Chondrocyte (in vitro differentiated cells): ENCODE measurements at places on chromosomes 12 and 14. TPM values are rescaled to one million over a fixed set of nuclear protein-coding genes. Genes with fewer than 3 reads are reported as not detected.

- no peak for DNase-seq
These were observed 23.4 kb upstream of the PRPF39 start for GRCh38 chr14:45060551-45060950.

- no peak for DNase-seq
These were observed 126.6 kb downstream of the ZFP36L1 start for GRCh38 chr14:68666236-68666635.

DNA sequence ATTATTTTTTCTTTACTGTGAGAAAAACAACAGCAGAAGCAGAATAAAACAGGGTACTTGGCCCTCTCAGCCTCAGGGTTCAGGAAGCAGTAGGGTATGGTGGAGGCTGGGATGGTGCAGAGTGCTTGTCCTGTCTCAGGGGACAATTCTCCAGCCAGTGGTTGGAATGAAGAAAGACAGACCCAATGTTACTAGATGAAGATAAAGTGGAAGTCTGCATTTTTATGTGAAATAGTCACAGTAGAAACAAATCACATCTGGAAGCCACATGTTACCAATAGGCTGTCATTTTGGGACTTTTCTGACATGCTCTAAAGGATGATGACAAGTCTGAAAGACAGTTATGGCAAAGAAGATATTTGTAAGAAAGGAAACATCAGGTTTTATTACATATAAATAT, 32.3 kb downstream of the PROX2 start:
- no peak for DNase-seq

DNA sequence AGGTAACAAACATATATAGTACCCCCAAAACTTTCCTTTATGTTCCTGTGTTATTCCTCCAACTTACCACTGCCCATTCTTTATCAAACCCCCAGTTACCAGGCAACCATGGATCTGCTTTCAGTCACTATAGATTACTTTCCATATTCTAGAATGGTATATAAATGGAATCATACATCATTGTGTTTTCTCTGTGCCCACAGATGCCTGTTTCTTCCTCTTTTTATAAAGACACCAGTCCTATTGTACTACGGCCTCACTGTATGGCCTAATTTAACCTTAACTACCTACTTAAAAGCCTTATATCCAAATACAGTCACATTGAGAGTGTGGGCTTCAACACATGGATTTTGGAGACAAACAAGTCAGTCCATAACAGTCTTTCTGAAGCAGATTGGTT, 2.6 kb downstream of the TAS2R14 start:
- no peak for DNase-seq

GRCh38 chr12:120225852-120226640, 25.1 kb upstream of the RPLP0 start:
- no peak for DNase-seq

DNA sequence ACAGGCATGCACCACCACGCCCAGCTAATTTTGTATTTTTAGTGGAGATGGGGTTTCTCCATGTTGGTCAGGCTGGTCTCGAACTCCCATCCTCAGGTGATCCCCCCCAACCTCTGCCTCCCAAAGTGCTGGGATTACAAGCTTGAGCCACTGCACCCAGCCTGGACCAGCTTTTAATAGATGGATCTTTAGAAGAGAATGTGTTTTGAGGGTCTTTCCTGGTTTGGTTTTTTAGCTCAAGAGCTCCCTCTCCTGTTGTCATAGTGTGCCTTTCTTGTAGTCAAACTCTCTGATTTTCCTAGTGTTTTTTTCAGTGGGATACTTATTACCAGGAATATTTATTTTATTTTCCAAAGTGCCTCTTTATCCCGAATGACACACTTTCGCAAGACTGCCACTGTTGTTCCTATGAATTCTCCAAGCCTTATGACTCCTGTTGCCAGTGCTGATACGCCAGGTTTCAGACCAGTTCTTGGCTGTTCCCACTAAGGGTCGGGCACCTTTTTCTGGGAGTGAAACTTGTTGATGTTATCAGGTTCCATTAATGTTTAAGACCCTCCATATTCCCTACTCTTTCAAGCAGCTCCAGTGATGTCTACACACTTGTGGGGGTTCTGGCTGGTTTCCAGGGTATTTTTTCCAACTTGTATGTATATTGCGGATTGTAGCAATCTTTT, 31.5 kb upstream of the LIMA1 start:
- no peak for DNase-seq

The CLEC9A gene
- total RNA-seq, result not detected in 3 replicates

The RHOJ gene
- 37.1 to 55.1 TPM (median 39.2 TPM) in 3 replicates for total RNA-seq

The PPM1H gene
- 34.3 to 55.9 TPM (median 44.8 TPM) in 3 replicates for total RNA-seq

The DHH gene
- 0.07 TPM in 1 of 3 replicates, not detected in the others for total RNA-seq

The PRH2 gene
- total RNA-seq, result not detected in 3 replicates

The PPP1R36 gene
- total RNA-seq, result 0.72 to 1.1 TPM (median 1.0 TPM) in 3 replicates
